ENCODE measurements at places on chromosomes 5 and 9.

DNA sequence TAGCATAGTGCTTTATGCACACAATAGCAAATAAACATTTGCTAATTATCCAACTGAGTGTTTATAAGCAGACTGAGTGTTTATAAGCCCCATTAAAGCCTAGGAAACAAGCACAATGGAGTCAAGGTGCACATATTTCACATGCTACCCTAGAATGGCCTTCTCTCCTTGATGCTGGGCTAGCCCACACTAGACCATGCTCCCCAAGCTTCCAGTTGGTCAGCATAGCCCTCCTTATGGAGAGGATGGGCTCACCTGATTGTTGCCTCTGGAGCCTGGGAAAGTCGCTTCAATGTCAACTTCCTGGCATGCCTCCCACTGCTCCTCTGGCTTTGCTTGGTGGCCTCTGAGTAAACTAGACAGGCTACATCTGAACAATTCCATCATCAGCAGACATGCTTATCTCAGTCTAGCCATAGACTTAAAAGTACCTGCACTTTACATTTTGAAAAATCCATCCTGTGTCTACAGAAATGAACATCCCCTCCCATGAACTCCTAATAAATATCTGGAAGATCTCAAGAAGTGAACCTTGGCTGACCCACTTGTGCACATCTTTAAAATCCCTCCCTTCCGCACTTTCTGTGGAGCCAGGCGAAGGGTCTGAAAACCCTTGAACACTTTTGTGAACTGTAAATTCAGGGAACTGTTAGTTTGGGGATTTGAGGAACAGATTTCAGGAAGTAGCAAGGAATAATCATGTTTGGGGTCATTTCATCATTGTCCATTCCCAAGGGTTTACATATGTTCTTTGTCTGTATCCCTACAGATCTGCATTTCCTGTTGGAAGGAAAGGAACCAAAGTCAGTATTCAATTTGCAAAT, 486.6 kb downstream of the ARHGEF28 start:
- DNase-seq: no peak

DNA sequence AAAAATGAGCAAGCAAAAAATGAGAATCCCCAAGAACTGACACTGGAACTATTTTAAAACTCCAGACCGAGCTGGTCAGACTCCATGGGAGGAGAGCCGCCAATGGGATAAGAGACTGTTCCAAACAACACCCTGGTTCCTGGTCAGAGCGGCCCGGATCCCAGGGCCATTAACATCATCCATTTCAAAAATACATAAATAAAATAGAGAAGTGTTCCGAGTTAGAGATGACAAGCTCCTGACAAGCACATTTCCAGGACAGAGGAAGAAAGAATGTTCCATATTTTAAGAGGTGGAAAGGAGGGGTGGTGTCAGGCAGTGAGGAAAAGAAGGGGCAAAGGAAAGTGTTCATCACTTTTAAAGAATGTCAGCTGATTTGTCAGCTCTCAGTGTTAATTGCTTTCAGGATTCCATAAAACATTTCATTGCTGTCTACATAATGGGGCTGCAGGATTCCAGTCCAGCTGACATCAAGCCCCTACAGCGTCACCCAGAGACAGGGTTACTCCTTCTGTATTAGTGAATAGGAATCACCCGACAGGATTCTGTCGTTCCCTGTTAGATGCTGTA, 202.5 kb upstream of the TRIM32 start:
- no peak for DNase-seq

DNA sequence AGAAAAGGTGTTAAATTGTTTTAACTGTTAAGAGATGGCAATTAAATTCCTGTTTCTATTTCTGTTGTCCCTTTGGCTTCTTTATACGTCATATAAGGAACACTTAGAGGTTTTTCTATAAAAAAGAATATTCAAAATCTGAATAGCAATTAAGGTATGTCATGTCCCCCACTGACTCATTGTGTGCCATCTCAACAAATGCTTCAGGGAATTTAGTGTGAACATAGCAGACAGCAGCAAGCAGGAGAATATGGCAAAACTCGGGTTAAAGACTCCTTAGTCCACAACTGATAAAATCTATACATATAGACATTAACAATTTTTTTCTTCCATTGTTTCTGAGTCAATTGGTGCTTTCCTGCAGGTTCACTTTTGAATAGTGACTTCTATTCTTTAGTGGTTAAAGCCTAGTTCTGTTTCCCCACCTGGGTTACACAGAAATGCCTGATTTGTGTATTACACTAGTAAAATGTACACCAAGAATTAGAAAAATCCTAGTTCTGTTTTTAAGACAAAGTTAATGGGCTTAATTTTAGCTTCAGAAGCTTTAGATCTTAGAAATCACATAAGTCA, 17.9 kb upstream of the RPS23 start:
- no peak for DNase-seq

DNA sequence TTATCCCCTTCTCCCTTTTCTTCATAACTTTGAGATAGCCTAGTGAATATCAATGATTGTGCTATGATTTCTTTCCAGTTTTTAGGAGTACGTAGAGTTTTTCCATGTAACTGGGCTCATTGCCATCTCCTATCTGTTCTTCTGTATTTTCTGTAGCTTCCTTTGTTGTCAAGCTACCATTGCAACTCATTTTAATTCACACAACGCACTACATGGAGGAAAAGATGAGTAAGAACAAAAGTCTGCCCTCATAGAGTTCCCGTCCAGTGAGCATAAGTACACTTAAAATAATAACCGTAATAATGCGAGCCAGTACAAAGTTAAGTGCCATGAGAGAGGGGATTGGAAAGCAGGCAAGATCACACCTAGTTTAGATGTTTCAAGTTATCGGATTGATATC, 177.7 kb downstream of the PAM start:
- DNase-seq: no peak

GRCh38 chr5:123873846-123874245, 361.9 kb downstream of the CSNK1G3 start:
- no peak for DNase-seq

- no peak for DNase-seq
These were observed 69.1 kb upstream of the MAN2A1 start for GRCh38 chr5:109620651-109621050.

- DNase-seq: no peak
These were observed 18.8 kb upstream of the CER1 start for GRCh38 chr9:14741369-14741768.

GRCh38 chr5:32851559-32852173, 140.5 kb downstream of the NPR3 start:
- DNase-seq: no peak

DNA sequence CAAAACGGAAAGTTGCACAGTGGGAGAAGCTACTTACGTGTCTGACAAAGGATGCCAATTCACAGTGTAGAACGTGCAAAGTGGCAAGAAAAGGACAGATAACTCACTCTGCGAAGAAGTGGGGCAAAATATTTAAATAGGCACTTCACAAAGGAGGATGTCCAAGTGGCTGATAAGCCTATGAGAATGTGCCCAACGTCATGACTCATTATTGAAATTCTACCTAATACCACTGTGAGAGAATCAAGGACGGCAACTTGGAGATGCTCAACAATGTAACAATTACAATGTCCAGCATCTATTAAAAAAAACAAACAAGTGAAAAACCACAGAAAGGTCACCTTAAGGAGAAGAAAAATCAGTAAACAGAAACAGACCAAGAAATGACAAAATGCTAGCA, 59.0 kb downstream of the NACC2 start:
- DNase-seq: no peak

- no peak for DNase-seq
These were observed 149.6 kb downstream of the SNX18 start for GRCh38 chr5:54667136-54667535.

GRCh38 chr5:135576075-135576599, 2.7 kb downstream of the CXCL14 start:
- no peak for DNase-seq

DNA sequence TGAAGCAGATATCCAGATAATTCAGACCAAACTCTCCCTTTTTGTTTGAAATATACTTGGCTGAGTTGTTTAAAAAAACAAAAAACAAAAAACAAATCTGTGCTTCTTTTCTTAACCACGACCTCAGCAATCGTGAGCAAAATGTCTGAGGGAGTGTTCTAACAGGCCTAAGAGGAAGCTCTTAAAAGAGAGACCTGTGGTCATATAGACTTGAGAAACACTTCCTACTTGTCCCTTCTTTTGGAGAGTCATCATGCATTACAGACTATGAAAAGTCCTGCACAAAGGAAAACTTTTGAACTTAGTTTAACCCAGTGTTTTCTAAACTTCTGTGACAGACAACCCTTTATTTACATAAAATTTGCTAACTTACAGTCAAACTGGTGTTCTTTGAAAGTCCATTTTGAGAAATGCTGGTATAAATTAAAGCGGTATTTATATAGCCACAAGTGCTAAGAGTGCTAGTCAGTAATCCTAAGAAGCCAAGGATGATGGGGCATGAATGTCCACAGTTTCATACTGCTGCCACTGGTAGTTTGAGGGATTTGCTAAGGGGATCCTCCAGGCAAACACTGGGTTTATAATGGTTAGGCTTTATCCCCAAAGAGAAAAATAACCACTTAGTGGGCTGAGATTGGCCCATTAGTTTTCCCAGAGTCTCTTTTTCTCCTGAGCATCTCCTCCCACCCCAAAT, 199.8 kb downstream of the LRRC70 start:
- DNase-seq: no peak

GRCh38 chr9:78118742-78119473, 87.3 kb upstream of the GNAQ start:
- no peak for DNase-seq

DNA sequence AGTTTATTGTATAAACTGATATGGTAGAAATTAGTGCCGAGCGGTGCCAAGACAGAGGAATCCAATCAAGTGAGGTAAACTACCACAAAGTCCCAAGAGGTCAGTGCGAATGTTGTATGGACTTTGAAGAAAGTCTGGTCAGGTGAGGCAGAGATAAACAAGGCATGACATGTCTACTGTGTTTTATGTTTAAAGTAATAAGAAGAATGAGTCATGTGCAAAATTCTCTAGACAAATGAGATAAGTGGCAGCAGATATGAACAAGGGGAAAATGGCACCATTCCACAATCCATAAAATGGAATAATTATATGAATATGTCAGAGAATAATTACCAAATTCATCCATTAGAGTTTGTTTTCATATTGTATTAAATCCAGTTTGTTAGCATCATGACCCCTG, 364.1 kb upstream of the CCNH start:
- DNase-seq: no peak

- DNase-seq: no peak
These were observed 31.7 kb downstream of the PRRX2 start for GRCh38 chr9:129696944-129697655.

GRCh38 chr9:6782345-6782744, 24.6 kb downstream of the KDM4C start:
- no peak for DNase-seq

DNA sequence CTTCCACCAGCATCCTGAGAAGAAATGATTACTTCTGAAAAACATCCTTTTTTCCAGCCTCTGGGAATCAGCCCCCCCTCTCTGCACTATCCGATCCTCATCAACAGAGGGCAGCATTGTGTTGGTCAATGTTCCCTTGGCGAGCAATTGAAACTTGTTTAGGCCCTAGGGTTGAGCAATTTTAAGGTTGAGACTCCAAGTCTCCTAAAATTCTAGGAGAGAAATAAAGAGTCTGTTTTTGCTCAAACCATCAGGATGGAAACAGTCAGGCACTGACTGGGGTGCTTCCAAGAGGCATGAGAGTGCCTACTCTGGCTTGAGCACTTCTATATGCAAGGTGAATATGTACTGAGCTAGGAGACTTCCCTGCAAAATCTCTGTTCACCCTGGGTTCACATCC, 12.4 kb upstream of the CYFIP2 start:
- DNase-seq: no peak

GRCh38 chr5:151718153-151718552, 31.4 kb upstream of the SPARC start:
- DNase-seq: no peak

DNA sequence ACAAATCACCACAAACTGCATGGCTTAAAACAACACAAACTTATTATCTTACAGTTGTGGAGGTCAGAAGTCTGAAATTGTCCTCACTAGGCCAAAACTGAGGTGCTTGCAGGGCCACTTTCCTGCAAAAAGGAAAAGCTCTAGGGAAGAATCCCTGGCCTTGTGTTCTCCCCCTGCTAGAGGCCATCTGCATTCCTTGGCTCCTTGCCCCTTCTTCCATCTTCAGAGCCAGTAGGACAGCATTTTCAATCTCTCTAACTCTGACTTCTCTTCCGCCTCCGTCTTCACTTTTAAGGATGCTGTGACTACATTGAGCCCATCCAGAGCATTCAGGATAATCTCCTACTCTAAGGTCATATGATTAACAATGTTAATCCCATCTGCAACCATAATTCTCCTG, 236.6 kb downstream of the CDK5RAP2 start:
- DNase-seq: no peak

- no peak for DNase-seq
These were observed 20.1 kb downstream of the DAPK1 start for GRCh38 chr9:87517732-87518131.

DNA sequence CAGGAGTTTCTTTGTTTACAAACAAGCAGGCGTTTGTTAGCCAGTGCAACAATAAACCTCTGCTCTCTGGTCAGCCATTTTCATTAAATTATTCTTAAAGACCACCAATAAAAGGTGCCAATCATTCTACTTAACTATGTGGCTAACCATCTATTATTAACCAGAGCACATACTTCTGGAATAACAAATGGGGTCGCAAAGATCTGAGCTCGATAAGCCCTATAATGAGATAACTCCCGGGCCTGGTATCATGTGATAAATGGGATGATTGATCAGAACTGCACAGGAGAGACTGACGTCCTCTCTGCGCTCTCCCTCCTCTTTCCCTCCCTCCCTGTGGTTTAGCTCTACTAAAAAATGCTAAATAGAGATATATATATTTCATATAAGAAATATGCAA, 488.2 kb downstream of the NTRK2 start:
- no peak for DNase-seq

GRCh38 chr5:146588331-146589027, 72.5 kb upstream of the GPR151 start:
- DNase-seq: no peak

- peak; percentile 3 for DNase-seq
These were observed 84.7 kb downstream of the PARP8 start for GRCh38 chr5:50751064-50751657.
